Activated B cell treated with CpG ODN at 0.5 μM for 24 hours (primary cell): ENCODE measurements at places on chromosomes 2 and 18. TPM values are rescaled to one million over a fixed set of nuclear protein-coding genes. Genes with fewer than 3 reads are reported as not detected.

RASGRP3 gene
- 179 and 205 TPM in 2 replicates for total RNA-seq

CABLES1 gene
- 32.3 and 34.6 TPM in 2 replicates for total RNA-seq

SCYGR4 gene
- not detected in 2 replicates for total RNA-seq

- DNase-seq, result no peak
- no peaks in the 10 kb centered on the region for H3K36me3 ChIP-seq
- no peaks in the 10 kb centered on the region for H3K27me3 ChIP-seq
- no peaks in the 10 kb centered on the region for H3K4me1 ChIP-seq
- no peak overlapping the region for H3K4me3 ChIP-seq
Observed at GRCh38 chr2:196836440-196836839, 27.3 kb upstream of the C2orf66 start.

- H3K36me3 ChIP-seq, result no peaks in the 10 kb centered on the region
- H3K4me1 ChIP-seq, result no peaks in the 10 kb centered on the region
- DNase-seq, result no peak
- no peaks in the 10 kb centered on the region for H3K27me3 ChIP-seq
- no peak overlapping the region for H3K4me3 ChIP-seq
Observed at GRCh38 chr18:1103537-1103936, 198.9 kb downstream of the ADCYAP1 start.

GRCh38 chr2:30164131-30164925, 17.5 kb downstream of the YPEL5 start:
- H3K27me3 ChIP-seq, result no peaks in the 10 kb centered on the region
- DNase-seq, result no peak
- H3K4me3 ChIP-seq, result no peak overlapping the region
- peaks cover 33% of the 10 kb centered on the region for H3K36me3 ChIP-seq

- H3K27me3 ChIP-seq, result peaks cover 13% of the 10 kb centered on the region
- H3K36me3 ChIP-seq, result no peaks in the 10 kb centered on the region
- H3K4me3 ChIP-seq, result no peak overlapping the region
- H3K27ac ChIP-seq, result no peak overlapping the region
- no peak for DNase-seq
Observed at GRCh38 chr2:114040826-114041225, 150.9 kb downstream of the ACTR3 start.

DNA sequence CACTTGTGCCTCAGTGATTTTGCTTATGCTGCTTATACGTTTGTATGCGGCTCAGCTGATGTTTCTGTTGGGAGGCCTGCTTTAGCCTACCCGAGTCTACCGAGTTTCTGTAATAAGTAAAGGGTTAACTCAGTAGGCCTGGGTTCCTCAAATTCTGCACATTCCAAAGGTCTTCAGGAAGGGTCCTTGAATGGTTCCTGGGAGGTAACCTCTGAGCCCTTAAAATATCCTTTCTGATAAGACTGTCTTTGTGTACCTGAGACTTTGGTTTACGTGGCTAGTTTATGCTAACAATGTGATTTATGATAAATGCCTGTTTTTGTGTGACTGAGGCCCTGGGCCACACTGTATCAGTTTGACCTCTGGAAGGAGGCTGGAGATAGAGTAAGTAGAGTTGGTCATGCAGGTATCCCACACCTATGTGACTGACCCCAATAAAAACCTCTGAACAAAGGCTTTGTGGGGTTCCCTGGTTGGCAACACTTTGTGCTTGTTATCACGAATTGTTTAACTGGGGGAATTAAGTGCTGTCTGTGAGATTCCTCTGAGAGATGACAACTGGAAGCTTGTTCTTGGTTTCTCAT, 18.9 kb upstream of the PNPT1 start:
- H3K36me3 ChIP-seq, result no peaks in the 10 kb centered on the region
- H3K27ac ChIP-seq, result no peak overlapping the region
- no peaks in the 10 kb centered on the region for H3K4me1 ChIP-seq
- H3K4me3 ChIP-seq, result no peak overlapping the region

DNA sequence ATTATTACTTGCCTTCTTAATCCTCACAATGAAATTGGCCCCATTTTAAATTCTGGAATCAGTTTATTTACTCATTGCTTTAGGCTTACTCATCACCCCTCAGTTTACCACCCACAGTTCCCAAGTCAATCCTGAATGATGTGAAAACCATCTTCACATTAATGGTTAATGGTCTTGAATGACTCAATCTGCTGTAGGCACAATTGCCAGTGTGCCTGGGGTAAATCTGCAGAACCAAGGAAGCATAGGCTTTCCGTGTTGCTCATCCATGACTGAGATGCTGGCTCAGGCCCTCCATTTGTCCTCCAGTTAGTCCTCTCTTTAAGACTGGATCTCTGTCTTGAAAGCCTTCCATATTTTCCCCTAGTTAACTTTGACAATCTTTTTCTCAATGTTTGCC, 164.5 kb downstream of the PMAIP1 start:
- H3K4me1 ChIP-seq, result no peaks in the 10 kb centered on the region
- H3K4me3 ChIP-seq, result no peak overlapping the region
- no peaks in the 10 kb centered on the region for H3K36me3 ChIP-seq
- H3K27me3 ChIP-seq, result peaks cover 22% of the 10 kb centered on the region

- peaks cover 23% of the 10 kb centered on the region for H3K4me1 ChIP-seq
- H3K4me3 ChIP-seq, result no peak overlapping the region
- no peak overlapping the region for H3K27ac ChIP-seq
- no peak for DNase-seq
- H3K36me3 ChIP-seq, result no peaks in the 10 kb centered on the region
Observed at GRCh38 chr2:217792626-217793527, 209.9 kb downstream of the TNS1 start.

DNA sequence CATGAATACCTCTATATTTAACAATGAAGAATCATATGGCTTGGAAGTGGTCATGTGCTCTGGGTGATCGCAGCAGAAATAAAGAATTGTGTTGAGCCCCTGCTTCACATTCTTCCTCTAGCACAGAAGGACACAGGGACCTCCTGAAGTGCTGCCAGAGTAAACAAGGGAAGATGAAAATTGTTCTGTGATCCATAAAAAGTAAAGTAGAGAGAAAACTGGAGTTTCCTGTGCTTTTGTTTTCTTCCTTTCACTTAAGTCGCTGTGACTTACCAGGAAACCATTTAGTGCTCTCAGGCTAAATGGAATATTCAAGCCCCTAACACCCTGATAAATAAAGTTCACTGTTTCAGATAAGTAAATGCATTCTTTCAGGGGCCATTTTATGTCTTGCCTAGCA, 1173.6 kb upstream of the CHAC2 start:
- no peaks in the 10 kb centered on the region for H3K4me1 ChIP-seq
- no peak overlapping the region for H3K4me3 ChIP-seq
- H3K27me3 ChIP-seq, result no peaks in the 10 kb centered on the region
- DNase-seq, result no peak

DNA sequence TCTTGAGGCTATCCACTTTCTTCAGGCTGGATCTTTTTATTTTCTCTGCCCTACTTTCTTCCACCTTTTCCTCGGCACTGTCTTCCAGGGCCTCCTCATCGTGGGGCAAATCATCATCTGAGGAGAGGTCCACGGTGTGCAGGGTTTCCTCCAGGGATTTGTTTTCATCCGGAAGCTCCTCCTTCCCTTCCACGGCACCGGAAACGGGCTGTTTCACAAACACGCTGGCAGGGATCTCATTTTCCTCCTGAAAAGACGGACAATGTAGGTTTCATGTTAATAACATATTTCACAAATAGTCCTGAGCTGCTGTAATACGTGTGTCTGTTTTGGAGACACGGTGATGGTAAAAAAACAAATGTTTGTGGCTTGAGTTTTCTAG, 10.4 kb downstream of the CAVIN2 start:
- H3K4me1 ChIP-seq, result no peaks in the 10 kb centered on the region
- no peak for DNase-seq
- no peak overlapping the region for H3K27ac ChIP-seq
- H3K4me3 ChIP-seq, result no peak overlapping the region
- peaks cover 5% of the 10 kb centered on the region for H3K27me3 ChIP-seq
- H3K36me3 ChIP-seq, result no peaks in the 10 kb centered on the region

DNA sequence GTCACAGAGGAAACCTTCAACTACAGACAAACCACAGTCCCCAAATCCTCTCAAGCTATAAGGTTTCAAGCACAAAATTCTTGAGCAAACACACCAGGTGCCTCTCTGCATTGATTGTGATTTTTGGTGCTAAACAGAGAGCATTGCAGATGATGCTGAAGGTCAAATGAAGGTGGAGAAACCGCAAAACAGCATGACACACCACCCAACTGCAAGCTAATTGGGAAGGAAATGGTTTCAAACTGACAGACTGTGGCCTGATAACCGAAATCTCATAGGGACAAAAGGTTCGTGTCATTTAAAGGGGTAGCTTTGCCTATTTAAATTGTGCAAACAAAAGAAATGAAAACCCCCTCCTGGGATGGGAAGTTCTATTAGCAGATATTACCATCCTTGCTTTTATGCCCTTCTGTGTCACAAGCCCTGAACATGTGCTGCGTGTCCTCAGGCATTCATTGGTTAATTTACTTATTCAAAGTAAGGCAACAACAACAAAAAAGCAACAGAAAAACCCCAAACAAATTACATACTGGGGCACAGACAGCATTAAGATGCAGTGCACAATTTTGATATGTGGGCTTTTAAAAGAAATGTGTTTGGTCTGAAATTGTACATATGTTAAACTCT, 154.9 kb downstream of the AQP4 start:
- H3K36me3 ChIP-seq, result no peaks in the 10 kb centered on the region
- no peak overlapping the region for H3K27ac ChIP-seq
- H3K4me1 ChIP-seq, result no peaks in the 10 kb centered on the region
- DNase-seq, result no peak
- peaks cover 2% of the 10 kb centered on the region for H3K27me3 ChIP-seq
- no peak overlapping the region for H3K4me3 ChIP-seq

DNA sequence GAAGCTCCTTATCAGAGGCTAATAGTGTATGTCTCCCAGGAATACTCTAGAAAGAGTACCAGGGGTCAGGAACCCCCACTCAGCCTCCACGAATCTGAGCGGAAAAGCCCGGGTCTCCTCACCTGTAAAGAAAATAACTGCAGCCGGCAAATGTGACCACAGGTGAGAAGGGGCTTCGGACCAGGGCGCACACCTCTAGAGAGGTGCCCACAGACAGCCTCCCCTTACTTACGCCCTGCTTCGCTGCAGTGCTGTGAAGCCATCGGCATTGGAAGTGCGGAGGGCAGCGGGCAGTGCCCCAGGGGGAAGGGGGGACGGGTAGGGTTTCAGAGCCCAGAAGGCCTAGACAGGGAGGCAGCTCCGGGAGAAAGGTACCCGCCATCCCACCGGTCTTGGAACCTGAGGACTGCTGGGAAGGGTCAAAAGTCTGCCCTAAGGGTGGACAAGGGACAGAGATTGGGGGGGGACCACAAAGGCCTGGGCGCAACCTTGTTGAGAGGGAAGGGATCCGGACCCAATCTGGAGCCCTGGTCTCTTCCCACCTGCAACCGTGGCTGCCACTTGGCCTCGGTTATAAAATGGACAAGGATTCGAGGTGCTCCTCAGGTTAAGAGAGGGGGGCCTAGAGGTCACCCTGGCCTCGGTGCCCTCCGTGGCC, 642 bp upstream of the STEAP3 start:
- peaks cover 4% of the 10 kb centered on the region for H3K4me1 ChIP-seq
- H3K4me3 ChIP-seq, result peak overlapping the region; percentile 62
- DNase-seq, result no peak
- H3K27ac ChIP-seq, result no peak overlapping the region

DNA sequence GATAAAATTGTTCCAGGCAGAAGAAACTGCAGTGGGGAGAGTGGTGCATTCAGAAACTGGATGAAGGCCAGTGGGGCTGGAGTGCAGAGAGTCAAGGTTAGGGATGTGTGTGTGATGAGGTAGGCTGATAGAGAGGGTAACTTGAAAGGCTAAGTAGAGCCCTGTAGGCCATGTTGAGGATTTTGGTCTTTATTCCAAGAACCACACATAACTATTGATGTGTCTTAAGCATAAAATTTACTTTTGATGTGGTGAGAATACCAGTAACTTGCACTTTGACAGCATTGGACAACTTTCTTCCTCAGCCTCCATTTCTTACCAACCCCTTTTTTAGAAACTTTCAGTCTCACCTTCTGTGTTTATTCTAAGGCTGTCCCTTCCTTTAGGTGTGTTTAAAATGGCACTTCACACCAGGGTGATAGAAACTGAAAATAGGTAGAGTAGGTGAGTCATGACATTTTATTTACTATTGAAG, 22.6 kb downstream of the MTX2 start:
- no peak overlapping the region for H3K4me3 ChIP-seq
- no peak overlapping the region for H3K27ac ChIP-seq
- DNase-seq, result no peak
- peaks cover 22% of the 10 kb centered on the region for H3K4me1 ChIP-seq
- H3K36me3 ChIP-seq, result peaks cover 1% of the 10 kb centered on the region
- no peaks in the 10 kb centered on the region for H3K27me3 ChIP-seq

- no peak overlapping the region for H3K4me3 ChIP-seq
- no peak overlapping the region for H3K27ac ChIP-seq
- H3K4me1 ChIP-seq, result no peaks in the 10 kb centered on the region
- H3K36me3 ChIP-seq, result peaks cover 65% of the 10 kb centered on the region
- DNase-seq, result no peak
Observed at GRCh38 chr2:32647180-32647651, 19.4 kb downstream of the TTC27 start.

DNA sequence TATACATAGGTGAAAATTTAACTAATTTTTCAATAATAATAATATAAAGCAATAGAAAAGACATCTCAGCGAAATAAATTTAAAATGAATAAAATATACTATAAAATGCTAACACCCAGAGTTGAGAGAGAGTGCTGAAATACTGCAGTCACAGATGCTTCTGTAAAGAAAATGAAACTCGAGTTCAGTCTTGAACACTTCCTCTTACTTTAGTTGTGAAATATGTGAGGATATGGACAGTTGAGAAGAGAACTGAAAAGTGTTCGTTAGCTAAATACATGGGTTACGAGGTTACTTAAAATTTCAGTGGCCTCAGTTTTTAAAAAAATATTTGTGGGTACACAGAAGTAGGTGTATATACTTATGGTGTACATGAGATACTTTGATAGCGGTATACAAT, 106.8 kb downstream of the DNAH7 start:
- H3K4me1 ChIP-seq, result no peaks in the 10 kb centered on the region
- no peak overlapping the region for H3K4me3 ChIP-seq
- H3K27me3 ChIP-seq, result peaks cover 7% of the 10 kb centered on the region
- no peaks in the 10 kb centered on the region for H3K36me3 ChIP-seq

DNA sequence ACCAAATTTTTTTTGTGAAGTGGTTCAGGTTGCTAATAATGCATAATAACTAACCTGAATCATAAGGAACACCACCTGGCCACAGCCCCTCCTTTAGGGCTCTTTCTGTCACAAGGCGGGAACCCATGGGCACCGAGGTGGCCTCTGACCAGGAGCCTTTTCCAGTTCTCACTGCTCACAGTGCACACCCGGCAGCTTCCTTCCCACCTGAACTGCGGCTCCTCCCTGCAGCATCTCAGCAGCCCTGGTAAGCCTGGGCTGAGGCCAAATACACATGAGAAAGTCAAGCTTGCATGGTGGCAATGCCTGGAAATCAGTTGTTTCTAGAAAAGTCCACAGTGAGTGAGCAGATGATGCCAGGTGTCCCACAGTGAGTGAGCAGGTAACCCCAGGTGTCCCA, 77.6 kb upstream of the SNTG2 start:
- H3K4me1 ChIP-seq, result no peaks in the 10 kb centered on the region
- H3K27me3 ChIP-seq, result peaks cover 4% of the 10 kb centered on the region
- no peaks in the 10 kb centered on the region for H3K36me3 ChIP-seq
- H3K27ac ChIP-seq, result no peak overlapping the region
- DNase-seq, result no peak
- H3K4me3 ChIP-seq, result no peak overlapping the region

DNA sequence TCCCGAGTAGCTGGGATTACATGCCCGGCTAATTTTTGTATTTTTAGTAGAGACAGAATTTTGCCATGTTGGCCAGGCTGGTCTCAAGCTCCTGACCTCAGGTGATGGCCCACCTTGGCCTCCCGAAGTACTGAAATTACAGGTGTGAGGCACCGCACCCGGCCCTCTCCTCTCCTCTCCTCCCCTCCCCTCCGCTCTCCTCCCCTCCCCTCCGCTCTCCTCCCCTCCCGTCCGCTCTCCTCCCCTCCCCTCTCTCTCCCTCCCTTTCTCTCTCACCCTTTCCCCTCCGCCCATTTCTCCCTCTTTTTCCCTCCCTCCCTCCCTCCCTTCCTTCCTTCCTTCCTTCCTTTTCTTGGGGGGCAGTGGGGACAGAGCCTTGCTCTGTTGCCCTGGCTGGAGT, 28.4 kb downstream of the CD8B start:
- H3K36me3 ChIP-seq, result no peaks in the 10 kb centered on the region
- no peak overlapping the region for H3K27ac ChIP-seq
